Ovary (tissue), 10 donors: ENCODE measurements at places on chromosomes 5 and 9. TPM values are rescaled to one million over a fixed set of nuclear protein-coding genes. Genes with fewer than 3 reads are reported as not detected.

GRCh38 chr5:68316469-68316868 is 100.9 kb downstream of the PIK3R1 start:
- DNase-seq, result no peak

GRCh38 chr9:130699047-130699446 is 5.5 kb downstream of the EXOSC2 start:
- no peak for DNase-seq

PCDHGA5 gene
- 9.5 TPM for total RNA-seq

DNA sequence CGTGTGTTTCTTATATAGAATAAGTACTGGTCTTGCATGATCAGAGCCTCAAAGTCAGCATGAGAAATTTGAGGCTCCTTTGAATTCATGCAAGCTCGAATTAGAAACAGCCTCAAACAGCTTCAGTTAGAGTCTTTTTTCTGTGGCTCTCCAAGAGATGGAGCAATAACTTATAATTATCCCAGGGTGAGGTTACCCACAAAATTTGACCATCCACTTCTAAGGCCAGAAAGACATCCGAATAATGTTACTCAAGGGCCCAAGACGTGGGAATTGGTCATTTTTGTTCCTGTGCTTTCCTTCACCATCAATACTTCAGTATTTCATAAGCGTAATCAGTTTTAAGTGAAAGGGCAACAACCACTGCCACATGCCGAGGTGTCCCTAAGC is 89.7 kb downstream of the DAPK1 start:
- no peak for DNase-seq

- DNase-seq, result no peak
Observed at GRCh38 chr9:73548201-73548600, 396.5 kb downstream of the ANXA1 start.

FRMD3 gene
- 0.83 TPM for total RNA-seq

PKD2L2 gene
- total RNA-seq, result not detected

GRXCR2 gene
- not detected for total RNA-seq

GRCh38 chr5:114265432-114266060 is 96.3 kb upstream of the KCNN2 start:
- no peak for DNase-seq

CPLANE1 gene
- 39.2 TPM for total RNA-seq

- no peak for DNase-seq
Observed at GRCh38 chr5:159576902-159577301, 246.6 kb upstream of the IL12B start.
